Immature natural killer cell (primary cell): ENCODE measurements at places on chromosomes 4 and X.
A peak's percentile ranks its signal among the peaks of the same experiment; 100 is the strongest.

DNA sequence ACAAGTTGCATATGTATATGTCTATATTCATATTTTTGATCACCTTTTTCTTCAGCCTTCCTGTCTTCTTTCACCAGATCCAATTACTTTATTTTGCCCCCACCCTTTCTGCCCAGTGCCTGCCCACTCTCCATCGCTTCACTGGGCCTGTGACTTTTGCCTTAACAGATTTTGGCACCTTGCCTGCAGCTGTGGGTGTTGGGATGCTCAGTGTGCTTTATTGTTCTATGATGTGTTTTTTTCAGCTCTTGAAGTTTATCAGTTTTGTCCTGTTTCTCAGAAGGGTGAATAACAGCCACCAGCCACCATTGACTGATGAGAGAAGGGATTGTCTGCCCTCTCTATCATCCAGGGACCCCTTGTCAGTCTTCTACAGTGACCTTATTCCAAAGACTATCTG lies 77.2 kb upstream of the GALNT7 start:
- H3K27ac ChIP-seq = no peak overlapping the region
- H3K4me1 ChIP-seq = no peaks in the 10 kb centered on the region
- no peak for DNase-seq
- no peaks in the 10 kb centered on the region for H3K36me3 ChIP-seq
- no peak overlapping the region for H3K4me3 ChIP-seq

GRCh38 chrX:104430072-104430741 lies 135.8 kb upstream of the IL1RAPL2 start:
- no peak overlapping the region for H3K4me3 ChIP-seq
- H3K27ac ChIP-seq = no peak overlapping the region
- H3K36me3 ChIP-seq = no peaks in the 10 kb centered on the region

DNA sequence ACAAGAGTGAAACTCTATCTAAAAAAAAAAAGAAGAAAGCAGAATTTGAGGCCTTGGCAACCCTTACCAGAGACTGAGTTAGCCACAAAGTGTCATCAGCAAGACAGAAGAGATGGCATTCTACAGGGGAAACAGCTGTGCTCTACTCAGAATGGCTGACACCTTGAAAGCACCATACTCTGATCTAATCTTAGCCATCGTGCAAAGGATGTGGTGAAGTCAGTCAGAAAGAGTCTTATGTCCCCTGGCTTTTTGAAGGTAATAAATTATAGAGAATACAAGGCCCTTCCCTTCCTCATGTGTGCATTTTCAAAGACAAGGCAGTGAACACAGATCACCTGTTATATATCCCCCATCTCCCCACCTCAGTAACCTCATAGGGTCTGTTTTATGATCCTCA lies 13.2 kb downstream of the CLNK start:
- peaks cover 19% of the 10 kb centered on the region for H3K4me1 ChIP-seq
- peaks cover 2% of the 10 kb centered on the region for H3K27me3 ChIP-seq
- peak overlapping the region; percentile 33 for H3K4me3 ChIP-seq
- H3K27ac ChIP-seq = peak overlapping the region; percentile 87

DNA sequence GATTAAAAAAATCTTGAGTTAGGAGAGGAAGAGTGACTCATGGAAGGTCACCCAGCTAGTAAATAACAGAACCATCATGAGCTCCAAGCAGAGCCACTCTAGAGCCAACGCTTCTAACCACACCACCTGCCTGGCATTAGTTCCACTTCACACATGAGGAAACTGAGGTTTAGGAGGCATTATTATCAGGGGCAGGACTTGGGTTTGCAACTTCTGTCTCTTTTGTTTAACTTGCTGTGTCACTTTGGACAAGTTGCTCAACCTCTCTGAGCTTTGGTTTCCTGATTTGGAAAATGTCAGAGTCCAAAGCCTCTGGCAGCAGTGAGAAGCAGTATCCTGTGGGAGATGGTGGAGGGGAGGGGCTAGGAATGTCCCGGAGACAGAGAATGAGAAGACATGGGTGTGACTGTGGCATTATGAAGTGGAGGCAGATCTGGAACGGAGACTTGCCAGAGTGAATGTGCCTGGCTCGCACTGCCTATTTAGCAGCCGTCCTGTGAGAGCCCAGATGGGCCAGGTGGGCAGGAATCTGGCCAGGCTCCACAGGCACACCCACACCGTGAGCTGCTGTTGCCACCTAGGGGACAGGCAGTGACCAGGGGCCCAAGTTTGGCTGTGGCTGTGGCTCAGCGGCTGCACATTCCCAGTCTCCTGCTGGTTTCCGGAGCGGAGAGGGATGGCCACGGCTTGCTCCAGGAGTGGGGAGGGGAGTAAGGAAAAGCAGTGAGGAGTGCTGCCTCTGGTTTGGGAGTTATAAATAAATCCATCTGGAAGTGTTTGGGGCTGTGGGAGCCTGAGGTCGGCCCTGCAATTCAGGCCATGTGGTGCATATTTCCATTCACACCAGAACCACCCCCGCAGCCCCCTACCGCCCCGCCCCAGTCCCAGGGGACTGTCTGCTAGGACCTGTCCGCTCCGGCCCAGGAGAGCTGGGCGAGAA lies 93.4 kb downstream of the NHSL2 start:
- no peaks in the 10 kb centered on the region for H3K36me3 ChIP-seq
- no peaks in the 10 kb centered on the region for H3K4me1 ChIP-seq
- H3K4me3 ChIP-seq = no peak overlapping the region
- no peak overlapping the region for H3K27ac ChIP-seq
- peaks cover 14% of the 10 kb centered on the region for H3K27me3 ChIP-seq
- no peak for DNase-seq

GRCh38 chr4:52935317-52935716 lies 73.2 kb downstream of the RASL11B start:
- no peak overlapping the region for H3K27ac ChIP-seq
- H3K4me3 ChIP-seq = no peak overlapping the region
- no peak for DNase-seq
- no peaks in the 10 kb centered on the region for H3K27me3 ChIP-seq
- peaks cover 15% of the 10 kb centered on the region for H3K4me1 ChIP-seq

DNA sequence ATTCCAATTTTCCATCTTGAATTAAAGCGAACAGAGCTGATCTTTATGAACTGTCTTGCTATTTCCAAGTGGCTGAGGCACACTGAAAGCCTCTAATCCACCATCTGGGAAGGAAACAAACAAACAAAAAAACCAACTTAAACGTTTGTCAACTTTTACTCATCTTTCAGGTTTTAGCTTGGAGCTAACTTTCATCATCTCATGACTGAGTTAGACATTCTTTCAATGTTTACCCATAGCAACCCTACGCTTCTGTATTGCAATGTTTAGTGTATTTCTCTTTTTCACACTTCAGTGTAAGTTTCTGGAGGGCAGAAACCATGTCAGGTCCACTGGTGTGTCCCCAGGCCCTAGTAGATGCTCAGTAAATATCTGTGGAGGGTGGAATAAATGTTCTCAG lies 343.8 kb downstream of the GBA3 start:
- no peak for DNase-seq
- H3K4me3 ChIP-seq = no peak overlapping the region
- H3K4me1 ChIP-seq = no peaks in the 10 kb centered on the region
- no peaks in the 10 kb centered on the region for H3K27me3 ChIP-seq
- H3K36me3 ChIP-seq = no peaks in the 10 kb centered on the region
- no peak overlapping the region for H3K27ac ChIP-seq

DNA sequence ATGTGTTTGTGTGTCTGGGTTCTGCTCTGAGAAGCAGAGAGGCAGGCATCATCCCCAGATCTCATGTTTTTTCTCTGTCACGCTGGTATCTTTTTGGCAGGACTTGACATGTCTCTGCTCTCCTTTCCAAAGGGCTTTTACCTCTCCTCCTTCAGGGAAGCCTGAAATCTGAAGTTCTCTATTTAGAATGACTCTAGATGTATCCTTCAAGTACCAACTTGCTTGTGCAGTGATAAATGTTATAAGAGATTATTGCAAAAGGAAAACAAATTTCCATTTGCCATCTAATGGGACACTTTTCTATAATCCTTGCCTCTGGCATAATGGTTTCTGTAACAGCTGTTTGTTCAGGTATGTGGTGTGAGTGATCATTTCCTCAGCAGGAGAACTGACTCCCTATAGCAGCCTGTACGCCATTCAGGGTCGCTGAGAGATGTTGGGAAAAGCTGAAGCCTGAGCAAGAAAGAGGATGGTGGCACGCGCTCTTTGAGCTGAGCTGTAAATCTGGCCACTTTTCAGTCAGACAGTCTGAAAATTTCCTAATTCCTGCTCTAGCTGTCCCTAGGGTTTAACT lies 72.5 kb downstream of the CNGA2 start:
- peaks cover 6% of the 10 kb centered on the region for H3K27me3 ChIP-seq
- H3K4me1 ChIP-seq = no peaks in the 10 kb centered on the region
- H3K36me3 ChIP-seq = no peaks in the 10 kb centered on the region
- no peak for DNase-seq

GRCh38 chr4:71380788-71381187 lies 42.0 kb downstream of the SLC4A4 start:
- peaks cover 7% of the 10 kb centered on the region for H3K36me3 ChIP-seq
- no peak overlapping the region for H3K4me3 ChIP-seq
- H3K4me1 ChIP-seq = no peaks in the 10 kb centered on the region
- no peak overlapping the region for H3K27ac ChIP-seq
- H3K27me3 ChIP-seq = no peaks in the 10 kb centered on the region

GRCh38 chr4:188551156-188551555 lies 411.9 kb downstream of the TRIML1 start:
- H3K27me3 ChIP-seq = no peaks in the 10 kb centered on the region
- no peak overlapping the region for H3K4me3 ChIP-seq
- no peaks in the 10 kb centered on the region for H3K4me1 ChIP-seq
- no peak for DNase-seq

DNA sequence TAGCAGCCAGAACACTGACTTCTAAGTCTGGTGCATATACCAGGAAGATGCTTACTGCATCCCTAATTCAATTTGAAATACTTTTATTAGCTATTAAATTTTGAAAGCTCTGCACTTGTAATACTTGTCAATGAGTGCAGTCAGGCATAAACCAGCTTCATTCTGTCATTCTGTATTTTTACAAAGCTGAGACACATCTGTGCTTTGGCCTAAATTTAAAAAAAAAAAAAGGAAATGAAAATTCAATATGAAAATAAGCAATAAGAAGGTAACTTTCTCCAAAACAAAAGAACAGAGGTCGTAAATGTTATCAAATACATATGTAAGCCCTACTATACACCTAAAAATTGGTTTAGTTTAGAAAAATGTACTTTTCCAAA lies 7.0 kb downstream of the SMIM14 start:
- peaks cover 3% of the 10 kb centered on the region for H3K36me3 ChIP-seq
- H3K4me1 ChIP-seq = peaks cover 25% of the 10 kb centered on the region
- H3K27ac ChIP-seq = no peak overlapping the region
- no peak overlapping the region for H3K4me3 ChIP-seq
- no peak for DNase-seq
- no peaks in the 10 kb centered on the region for H3K27me3 ChIP-seq

- no peak overlapping the region for H3K4me3 ChIP-seq
- no peaks in the 10 kb centered on the region for H3K27me3 ChIP-seq
Observed at GRCh38 chr4:41661442-41662076, 87.0 kb downstream of the PHOX2B start.

GRCh38 chr4:184392316-184392715 lies 82.0 kb downstream of the IRF2 start:
- no peak overlapping the region for H3K27ac ChIP-seq
- H3K27me3 ChIP-seq = no peaks in the 10 kb centered on the region
- peaks cover 31% of the 10 kb centered on the region for H3K4me1 ChIP-seq
- H3K36me3 ChIP-seq = peaks cover 37% of the 10 kb centered on the region
- no peak for DNase-seq

GRCh38 chr4:3025881-3026280 lies 48.5 kb downstream of the HTT-AS start:
- no peaks in the 10 kb centered on the region for H3K4me1 ChIP-seq
- peaks cover 10% of the 10 kb centered on the region for H3K36me3 ChIP-seq
- no peak overlapping the region for H3K4me3 ChIP-seq
- H3K27ac ChIP-seq = no peak overlapping the region
- no peaks in the 10 kb centered on the region for H3K27me3 ChIP-seq
- no peak for DNase-seq

DNA sequence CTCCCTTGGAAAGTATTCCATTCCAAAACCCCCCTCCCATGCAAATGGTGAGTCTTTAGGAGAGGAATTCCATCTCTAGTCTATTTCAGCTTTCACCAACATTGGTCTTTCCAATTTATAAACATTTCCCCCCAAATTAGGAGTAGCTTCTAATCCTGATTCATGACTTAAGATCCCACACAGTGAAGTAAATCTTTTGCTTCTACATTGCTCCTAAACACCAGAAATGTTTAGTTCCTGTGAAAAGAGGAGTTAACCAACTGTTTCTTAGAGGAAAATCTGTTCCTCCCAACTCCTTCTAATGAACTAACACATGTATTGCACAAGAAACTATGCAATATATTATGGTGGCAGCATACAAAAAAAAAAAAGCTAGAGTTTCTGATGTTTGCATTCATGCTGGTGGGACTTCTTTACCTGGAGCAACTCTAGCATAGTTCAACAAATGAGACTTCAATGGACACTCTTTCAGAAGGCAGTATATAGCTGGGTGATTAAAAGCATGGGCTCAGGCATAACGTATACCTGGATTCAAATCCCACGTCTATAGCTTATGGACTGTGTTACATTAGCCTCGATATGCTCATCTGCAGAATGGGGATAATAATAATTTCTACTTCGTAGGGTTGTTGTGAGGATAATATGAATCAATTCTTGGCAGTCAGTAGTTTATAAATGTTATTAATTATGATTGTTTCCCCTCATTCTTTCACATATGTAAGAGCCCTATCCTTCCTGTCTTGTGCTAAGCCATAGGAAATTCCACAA lies 131.6 kb upstream of the TMEM164 start:
- H3K4me1 ChIP-seq = no peaks in the 10 kb centered on the region
- H3K4me3 ChIP-seq = no peak overlapping the region
- peaks cover 4% of the 10 kb centered on the region for H3K27me3 ChIP-seq
- H3K36me3 ChIP-seq = no peaks in the 10 kb centered on the region
- no peak for DNase-seq

DNA sequence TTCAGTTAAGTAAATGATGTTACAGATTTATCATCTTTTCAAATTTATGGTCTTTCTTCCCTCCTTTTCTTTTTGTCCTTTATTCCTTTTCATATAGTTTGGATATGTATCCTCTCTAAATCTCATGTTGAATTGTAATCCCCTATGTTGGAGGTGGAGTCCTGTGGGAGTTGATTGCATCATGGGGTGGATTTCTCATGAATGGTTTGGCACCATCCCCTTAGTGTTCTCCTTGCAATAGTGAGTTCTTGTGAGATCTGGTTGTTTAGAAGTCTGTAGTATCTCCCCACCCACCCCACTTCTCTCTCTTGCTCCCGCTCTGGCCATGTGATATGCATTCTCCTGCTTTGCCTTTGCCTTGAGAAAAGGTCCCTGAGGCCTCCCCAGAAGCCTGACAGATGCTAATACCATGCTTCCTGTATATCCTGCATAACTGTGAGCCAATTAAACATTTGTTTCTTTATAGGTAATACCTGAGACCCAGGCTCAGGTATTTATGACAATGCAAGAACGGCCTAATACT lies 236.7 kb downstream of the PRDM5 start:
- H3K27ac ChIP-seq = no peak overlapping the region
- no peak for DNase-seq
- H3K36me3 ChIP-seq = no peaks in the 10 kb centered on the region
- no peaks in the 10 kb centered on the region for H3K4me1 ChIP-seq
- no peaks in the 10 kb centered on the region for H3K27me3 ChIP-seq
- H3K4me3 ChIP-seq = no peak overlapping the region
